ENCODE measurements at places on chromosomes 3 and 15. TPM values are rescaled to one million over a fixed set of nuclear protein-coding genes. Genes with fewer than 3 reads are reported as not detected.

CLRN1 gene
- 8.7 TPM for polyA plus RNA-seq

MLH1 gene
- polyA plus RNA-seq, result 27.4 TPM

CRTC3 gene
- polyA plus RNA-seq, result 28.5 TPM

CPA3 gene
- polyA plus RNA-seq, result 0.52 TPM

MINAR1 gene
- 0.99 TPM for polyA plus RNA-seq

POLQ gene
- polyA plus RNA-seq, result 4.0 TPM

GRCh38 chr15:82710208-82710555, 507 bp upstream of the AP3B2 start:
- H3K4me3 ChIP-seq, result peak overlapping the region; percentile 43
- peaks cover 6% of the 10 kb centered on the region for H3K4me1 ChIP-seq
- DNase-seq, result no peak
- peaks cover 15% of the 10 kb centered on the region for H3K27me3 ChIP-seq

GRCh38 chr15:85692873-85693272, 101.9 kb downstream of the KLHL25 start:
- no peaks in the 10 kb centered on the region for H3K27me3 ChIP-seq
- H3K27ac ChIP-seq, result no peak overlapping the region
- DNase-seq, result no peak

DNA sequence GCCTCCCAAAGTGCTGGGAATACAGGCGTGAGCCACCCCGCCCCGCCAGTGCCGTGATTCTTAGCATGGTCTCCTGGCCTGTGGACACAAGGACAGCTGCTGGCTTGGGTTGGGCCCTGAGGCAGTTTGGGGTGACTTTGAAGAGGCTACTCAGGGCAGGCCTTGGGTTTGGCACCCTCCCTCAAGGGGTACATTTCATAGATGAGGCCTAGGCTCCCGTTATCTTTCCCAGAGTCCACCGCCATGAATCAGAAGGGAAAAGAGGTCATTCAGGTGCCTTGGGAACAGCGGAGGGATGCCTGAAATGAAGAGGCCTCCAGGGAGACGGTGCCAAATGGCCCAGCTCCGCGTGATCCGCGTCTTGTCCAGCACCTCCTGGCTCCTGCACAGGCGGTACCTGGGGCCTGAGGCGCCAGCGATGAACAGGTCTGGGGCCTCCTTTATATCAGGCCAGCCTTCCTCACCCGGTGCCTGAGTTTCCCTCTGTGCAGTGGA, 9.3 kb downstream of the GNAI2 start:
- peak overlapping the region; percentile 70 for H3K27ac ChIP-seq
- H3K4me3 ChIP-seq, result no peak overlapping the region
- H3K36me3 ChIP-seq, result peaks cover 45% of the 10 kb centered on the region
- DNase-seq, result no peak
- H3K4me1 ChIP-seq, result peaks cover 40% of the 10 kb centered on the region

DNA sequence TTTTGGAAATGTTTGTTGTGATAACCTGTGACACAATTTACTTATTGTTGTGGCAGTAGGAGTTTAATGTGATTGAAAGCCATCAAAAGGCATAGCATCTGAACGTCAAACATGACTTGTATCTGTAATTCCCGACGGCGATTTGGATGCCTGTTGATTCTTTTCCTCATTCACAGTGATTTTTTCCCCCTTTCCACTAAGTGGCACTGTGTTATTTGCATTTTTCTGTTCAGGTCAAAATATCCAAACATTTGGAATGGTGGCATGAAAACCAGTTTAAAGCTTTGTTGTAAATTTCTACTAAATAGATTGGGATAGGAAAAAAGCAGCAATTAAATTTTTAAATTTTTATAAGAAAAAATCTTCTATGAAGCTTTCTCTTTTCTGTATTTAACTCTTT, 259.9 kb upstream of the KCNH8 start:
- DNase-seq, result no peak
- no peak overlapping the region for H3K4me3 ChIP-seq
- H3K4me1 ChIP-seq, result no peaks in the 10 kb centered on the region
- no peaks in the 10 kb centered on the region for H3K27me3 ChIP-seq
- no peak overlapping the region for H3K27ac ChIP-seq

DNA sequence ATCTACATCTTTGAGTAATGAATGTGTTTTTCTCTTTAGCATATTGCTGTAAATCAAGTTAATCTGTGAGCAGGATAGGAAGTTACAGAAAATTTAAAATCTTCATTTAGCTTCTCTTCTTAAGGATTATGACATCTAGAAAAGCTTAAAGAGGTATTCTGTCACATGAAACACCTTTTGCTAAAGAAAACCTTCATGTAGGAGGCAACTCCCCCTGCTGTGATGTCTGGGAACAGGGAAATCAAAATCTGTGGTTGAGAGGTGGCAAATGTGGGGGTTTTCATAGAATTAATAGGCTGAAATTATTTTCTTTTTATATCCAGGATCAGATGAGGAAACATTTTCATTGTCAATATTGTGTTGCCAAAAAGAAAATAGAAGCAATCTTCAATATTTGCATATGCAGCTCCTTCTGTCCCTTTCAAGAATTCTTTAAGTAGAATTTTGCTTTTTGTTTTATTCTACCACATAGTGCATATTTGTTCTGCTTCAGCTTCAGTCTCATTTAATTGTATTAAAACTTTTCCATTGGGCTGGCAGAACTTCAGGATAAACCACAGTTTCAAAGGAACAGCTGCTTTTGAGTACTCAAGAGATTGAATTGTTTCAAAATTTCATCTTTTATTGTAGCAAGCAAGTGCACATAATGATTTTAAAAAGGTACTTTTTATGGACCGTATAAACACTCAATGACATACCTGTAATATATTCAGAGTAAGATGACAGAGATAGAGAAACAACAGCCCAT, 128.4 kb downstream of the RAP2B start:
- H3K36me3 ChIP-seq, result no peaks in the 10 kb centered on the region
- no peak overlapping the region for H3K4me3 ChIP-seq
- no peak overlapping the region for H3K27ac ChIP-seq
- no peak for DNase-seq
- no peaks in the 10 kb centered on the region for H3K4me1 ChIP-seq

DNA sequence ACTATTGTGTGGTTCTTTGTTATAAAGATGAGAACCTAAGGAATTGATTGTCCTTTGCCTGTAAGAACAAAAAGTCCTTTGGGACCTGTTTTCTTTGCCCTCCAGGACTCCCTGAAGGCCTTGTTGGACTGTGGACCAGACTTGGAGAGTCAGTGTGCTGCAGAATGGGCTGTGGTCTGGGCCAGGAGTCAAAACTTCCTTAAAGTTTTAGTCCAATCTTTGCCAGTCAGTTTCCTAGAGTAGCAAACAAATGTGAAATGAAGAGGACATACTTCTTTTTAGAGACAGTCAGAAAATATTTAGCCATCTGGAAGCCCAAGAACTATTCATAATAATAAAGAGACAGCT, 45.4 kb downstream of the PDE8A start:
- H3K36me3 ChIP-seq, result no peaks in the 10 kb centered on the region
- no peak overlapping the region for H3K4me3 ChIP-seq
- no peak for DNase-seq
- no peaks in the 10 kb centered on the region for H3K27me3 ChIP-seq
- peaks cover 63% of the 10 kb centered on the region for H3K4me1 ChIP-seq
- H3K27ac ChIP-seq, result no peak overlapping the region

GRCh38 chr3:134081211-134081610, 51.5 kb upstream of the SLCO2A1 start:
- H3K27me3 ChIP-seq, result no peaks in the 10 kb centered on the region
- H3K36me3 ChIP-seq, result no peaks in the 10 kb centered on the region
- no peak overlapping the region for H3K27ac ChIP-seq
- no peak overlapping the region for H3K4me3 ChIP-seq
- H3K4me1 ChIP-seq, result no peaks in the 10 kb centered on the region

- H3K36me3 ChIP-seq, result no peaks in the 10 kb centered on the region
- no peaks in the 10 kb centered on the region for H3K27me3 ChIP-seq
- H3K4me3 ChIP-seq, result no peak overlapping the region
These were observed 231.2 kb upstream of the ADAMTS9 start for GRCh38 chr3:64918989-64919388.

GRCh38 chr3:153038779-153039178, 123.2 kb upstream of the RAP2B start:
- no peak overlapping the region for H3K4me3 ChIP-seq
- no peak overlapping the region for H3K27ac ChIP-seq
- no peaks in the 10 kb centered on the region for H3K27me3 ChIP-seq
- H3K4me1 ChIP-seq, result no peaks in the 10 kb centered on the region
- peak; percentile 14 for DNase-seq

- peaks cover 5% of the 10 kb centered on the region for H3K36me3 ChIP-seq
- no peaks in the 10 kb centered on the region for H3K27me3 ChIP-seq
- no peak overlapping the region for H3K27ac ChIP-seq
- no peak overlapping the region for H3K4me3 ChIP-seq
- no peak for DNase-seq
These were observed 29.4 kb downstream of the RNU5B-1 start for GRCh38 chr15:65333856-65334255.

- H3K27ac ChIP-seq, result no peak overlapping the region
- no peak overlapping the region for H3K4me3 ChIP-seq
- H3K36me3 ChIP-seq, result peaks cover 33% of the 10 kb centered on the region
- no peaks in the 10 kb centered on the region for H3K4me1 ChIP-seq
- no peaks in the 10 kb centered on the region for H3K27me3 ChIP-seq
These were observed 79.6 kb downstream of the MLH1 start for GRCh38 chr3:37072892-37073291.

DNA sequence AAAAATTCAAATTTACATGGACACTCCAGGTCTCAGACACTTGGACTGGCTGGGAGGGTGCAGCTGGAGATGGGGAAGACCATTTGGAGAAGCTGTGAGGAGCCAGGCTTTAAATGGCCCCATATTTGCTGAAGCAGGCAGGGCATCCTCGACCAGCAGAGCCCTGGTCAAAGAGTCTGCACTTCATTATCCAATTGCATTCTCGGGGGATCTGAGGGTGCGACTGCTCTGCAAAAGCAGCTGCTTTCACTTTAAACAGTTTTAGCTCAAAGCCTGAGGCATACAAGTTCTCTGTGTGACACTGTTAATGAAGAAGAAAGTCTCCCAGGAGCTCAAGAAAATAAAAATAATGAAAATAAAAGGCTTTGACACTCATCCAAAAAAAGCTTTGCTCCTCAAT, 98.0 kb upstream of the SLC25A36 start:
- no peaks in the 10 kb centered on the region for H3K36me3 ChIP-seq
- H3K4me3 ChIP-seq, result no peak overlapping the region
- no peaks in the 10 kb centered on the region for H3K27me3 ChIP-seq
- DNase-seq, result no peak
- H3K4me1 ChIP-seq, result no peaks in the 10 kb centered on the region
- H3K27ac ChIP-seq, result no peak overlapping the region
